Stimulated activated CD4-positive, alpha-beta T cell treated with anti-CD3 and anti-CD28 coated beads, Interleukin-2, amount 100 ng/mL, for 48 hours (primary cell): ENCODE measurements at places on chromosomes 7 and 10.
A peak's percentile ranks its signal among the peaks of the same experiment; 100 is the strongest.

DNA sequence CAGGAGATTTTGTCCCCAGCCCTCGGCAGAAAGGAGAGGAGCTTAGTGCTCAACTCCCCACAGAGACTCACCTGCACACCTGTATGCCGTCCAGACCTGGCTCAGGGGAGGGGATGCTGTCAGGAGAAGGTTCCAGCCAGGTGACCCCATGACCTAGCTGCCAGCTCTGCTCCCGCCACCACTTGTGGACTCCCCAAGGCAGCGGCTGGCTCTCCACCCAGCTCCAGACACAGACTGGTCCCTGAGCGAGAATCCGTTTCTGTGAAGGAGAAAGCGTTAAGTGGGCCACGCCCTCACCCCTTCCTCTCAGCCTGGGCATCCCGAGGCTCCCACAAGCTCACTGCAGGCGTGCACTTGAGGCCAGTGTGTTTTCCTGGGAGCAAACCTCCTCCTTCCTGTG is 76.4 kb downstream of the RGS10 start:
- no peak for DNase-seq

DNA sequence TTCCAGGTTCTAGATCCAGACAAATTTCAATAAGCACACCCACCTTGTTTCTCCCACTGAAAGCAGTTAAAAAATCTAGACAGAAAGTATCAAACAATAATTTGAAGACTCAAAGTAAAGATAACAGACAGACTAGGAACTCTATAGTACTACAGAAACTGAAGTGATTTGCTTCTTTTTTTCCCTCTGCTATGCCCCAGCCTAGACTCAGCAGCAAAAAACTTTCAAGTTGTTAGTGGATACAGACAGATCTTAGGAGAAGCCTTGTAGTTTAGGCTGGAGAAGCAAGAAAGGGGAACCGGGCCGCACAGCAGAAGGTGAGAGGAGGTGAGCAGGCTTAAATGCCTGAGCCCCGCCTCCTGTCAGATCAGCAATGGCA is 65.1 kb downstream of the IGF2BP3 start:
- DNase-seq: no peak

GRCh38 chr7:26292768-26293560 is 1.3 kb downstream of the SNX10 start:
- no peak for DNase-seq

- DNase-seq: no peak
Observed at GRCh38 chr10:64067009-64067606, 545.9 kb downstream of the REEP3 start.

DNA sequence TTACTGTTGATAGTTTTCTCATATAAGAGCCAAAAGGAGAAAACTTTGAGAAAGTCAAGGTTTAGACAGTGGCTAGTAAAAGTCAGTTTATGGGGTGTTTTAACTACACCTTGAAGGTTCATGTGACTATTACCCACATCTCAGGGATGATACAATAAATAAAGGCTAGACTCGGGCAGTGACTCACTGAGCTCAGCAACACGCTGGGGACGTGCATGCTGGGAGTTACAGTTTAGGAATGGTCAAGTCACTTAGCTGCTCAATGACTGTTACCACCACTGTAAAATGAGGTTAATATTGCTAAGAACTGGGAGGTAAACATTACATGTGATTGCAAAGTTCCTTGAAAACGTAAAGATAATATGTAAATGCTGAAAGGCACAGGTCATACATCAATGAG is 1254.4 kb upstream of the PHF14 start:
- no peak for DNase-seq

DNA sequence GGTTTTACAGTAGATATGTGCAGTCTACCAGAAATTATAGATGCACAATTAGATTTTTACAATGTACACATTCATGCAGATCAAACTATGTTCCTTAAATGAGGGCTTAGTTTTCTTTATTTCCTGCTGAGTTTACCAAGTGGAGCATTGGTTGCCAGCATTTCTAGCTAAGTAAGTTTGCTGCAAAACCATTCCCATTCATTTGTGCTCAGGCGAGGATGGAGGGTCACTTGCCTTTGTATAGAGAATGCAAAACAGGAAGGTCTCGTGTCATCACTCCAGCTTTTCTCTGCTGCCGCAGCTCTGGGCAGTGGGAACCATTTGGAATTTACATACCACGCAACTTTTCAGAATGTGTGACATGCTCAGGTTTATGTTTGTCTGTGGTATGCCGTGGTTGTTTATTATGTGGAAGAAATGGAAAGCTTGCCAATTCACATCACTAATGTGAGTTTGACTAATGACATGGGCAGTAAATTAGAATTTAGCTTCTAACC is 198.6 kb downstream of the TRIL start:
- no peak for DNase-seq

GRCh38 chr7:151257990-151258389 is 9.5 kb upstream of the SMARCD3 start:
- DNase-seq: no peak

DNA sequence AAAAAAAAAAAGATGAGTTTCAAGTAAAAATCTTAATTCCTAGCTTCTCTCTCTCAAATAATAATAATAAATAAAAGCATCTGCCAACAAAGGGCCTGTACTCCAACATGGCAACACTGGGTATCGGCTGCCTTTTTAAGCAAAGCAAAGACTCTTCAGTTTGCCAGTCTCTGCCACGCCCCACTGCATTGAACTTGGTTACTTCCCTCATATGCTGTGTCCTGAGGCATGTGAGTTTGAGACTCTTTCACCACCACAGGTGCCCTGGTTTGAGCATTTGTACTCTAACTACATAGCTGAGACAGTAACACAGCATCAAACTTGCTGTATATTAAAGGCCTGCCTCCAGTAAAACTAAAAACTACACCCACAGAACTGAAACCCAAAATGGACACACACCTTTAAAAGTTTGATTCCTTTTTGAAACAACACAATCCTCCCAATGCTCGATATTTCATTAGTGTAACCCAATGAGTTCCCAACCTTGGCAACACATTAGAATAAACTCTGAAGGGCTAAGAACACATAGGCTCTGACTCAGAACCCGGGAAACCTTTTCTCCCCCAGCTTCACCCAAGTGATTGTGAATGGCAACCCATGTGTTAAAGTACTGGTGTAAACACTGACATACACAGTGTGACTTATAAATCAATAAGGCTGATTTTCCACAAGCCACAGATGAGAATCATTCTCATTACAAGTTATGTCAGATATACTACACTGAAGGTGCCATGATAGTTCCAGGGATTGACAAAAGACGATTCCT is 12.0 kb downstream of the JAZF1 start:
- no peak for DNase-seq

DNA sequence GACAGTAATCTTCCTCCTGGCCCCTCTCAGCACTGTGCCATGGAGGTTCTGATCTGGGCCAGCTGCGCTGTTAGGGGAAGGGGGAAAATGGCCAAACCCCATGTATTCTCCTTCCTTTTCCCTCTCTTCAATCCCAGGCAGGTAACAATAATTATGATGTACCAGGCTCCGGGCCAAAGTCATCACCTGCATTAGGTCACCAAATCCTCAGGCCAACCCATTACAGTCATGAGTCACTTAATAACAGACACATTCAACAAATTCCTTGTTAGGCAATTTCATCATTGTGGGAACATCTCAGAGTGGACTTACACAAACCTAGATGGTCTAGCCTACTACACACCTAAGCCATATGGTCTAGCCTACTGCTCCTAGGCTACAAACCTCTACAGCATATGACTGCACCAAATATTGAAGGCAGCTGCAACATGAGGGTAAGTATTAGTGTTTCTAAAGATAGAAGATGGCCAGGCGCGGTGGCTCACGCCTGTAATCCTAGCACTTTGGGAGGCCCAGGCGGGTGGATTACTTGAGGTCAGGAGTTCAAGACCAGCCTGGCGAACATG is 2.2 kb upstream of the HSPB1 start:
- DNase-seq: no peak

- DNase-seq: no peak
Observed at GRCh38 chr10:131478377-131478989, 167.0 kb upstream of the TCERG1L start.

DNA sequence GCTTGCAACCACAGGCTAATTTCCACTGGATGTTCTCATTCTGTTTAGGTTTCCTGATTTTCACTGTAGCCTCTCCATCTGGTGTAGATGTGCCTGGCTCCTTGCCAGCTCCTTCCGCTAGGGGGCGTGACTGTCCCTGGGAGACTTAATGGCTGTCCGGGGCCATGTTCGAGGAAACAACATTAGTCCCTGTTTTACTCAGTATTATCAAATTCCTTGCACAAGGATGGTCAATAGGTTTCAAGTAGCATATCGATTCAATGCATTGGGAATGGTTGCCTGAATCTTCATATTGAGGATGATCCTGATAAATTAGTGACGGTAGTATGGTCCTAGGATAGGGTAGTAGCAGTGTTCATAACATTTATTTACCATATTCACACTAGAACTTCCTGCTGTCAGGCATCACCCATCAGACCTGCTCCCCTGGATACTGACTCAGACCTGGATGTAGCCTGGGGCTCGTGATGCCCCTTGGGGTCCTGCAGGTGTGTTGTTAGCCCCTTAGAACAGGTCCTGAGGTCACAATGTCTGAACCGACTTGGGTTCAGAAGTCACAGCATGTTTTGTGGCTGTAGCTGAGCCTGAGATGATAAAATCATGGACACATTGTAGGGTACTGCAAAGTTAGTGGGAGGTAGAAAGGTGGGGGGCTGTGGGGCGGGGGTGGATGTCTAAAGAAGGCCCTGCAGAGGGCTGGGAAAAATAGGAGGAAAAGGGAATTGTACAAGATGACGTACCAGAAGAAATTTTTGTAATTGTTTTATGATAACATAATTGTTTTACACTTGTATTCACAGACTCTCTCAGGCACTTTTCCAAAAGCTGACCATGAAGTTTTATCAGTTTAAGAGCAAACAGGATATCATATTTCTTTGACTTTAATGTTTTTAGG is 8.9 kb upstream of the EXOC6 start:
- DNase-seq: peak; percentile 66

- no peak for DNase-seq
Observed at GRCh38 chr7:40647719-40648118, 512.9 kb downstream of the SUGCT start.

DNA sequence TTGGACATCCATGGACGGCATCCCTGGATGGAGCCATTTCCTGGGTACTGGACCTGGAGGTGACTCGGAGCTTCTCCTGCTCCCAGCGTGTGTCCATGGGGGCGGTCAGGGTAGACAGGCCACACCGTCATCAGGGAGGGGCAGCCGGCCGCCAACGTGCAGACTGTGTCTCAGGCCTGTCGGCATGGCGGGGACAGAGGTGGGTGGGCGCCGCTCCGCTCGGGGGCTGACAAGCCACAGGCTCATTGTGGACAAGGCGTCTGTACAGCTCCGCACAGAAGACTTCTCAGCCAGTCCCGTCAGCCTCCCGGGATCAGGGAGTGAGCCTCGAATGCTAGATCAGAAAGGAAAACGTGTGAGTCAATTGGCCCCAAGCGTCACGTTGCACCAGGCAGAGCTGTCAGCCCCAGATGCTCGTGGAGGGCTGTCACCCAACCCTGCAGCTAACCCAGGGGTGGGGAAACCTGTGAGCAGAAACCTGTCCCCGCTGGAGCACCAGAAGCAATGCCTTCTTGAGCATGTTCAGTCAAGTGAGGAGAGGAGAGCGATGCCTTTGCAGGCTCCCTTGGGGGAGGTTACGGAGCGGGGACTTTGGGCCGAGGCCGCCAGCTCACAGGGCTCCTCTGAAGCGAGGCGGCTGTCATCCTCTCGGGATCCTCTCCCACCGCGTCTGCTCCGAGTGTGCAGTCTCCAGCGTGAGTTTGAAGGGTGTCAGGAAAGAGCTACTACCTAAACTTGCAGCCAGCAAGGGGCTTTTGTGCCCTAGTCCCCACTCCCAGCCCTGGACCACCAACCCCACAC is 16.0 kb upstream of the DPYSL4 start:
- DNase-seq: no peak

DNA sequence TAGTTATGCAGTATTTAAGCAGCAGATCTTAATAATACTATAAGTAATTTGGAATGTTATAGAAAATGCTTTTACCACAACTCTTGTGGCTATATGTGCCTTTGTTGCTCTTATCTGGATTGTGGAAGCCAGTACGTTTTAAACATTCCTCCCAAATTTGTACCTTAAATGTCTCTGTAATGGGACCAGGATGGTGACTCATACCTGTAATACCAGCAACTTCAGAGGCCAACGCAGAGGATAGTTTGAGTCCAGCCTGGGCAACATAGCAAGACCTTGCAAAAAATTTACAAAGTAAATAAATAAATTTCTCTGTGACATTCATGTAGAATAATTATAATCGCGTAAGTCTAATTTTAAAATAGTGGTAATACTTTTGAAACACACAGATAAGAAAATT is 283.1 kb downstream of the POM121L12 start:
- no peak for DNase-seq

- DNase-seq: no peak
Observed at GRCh38 chr10:61701706-61702105, 39.0 kb downstream of the CABCOCO1 start.

- no peak for DNase-seq
Observed at GRCh38 chr7:21149809-21150208, 278.1 kb upstream of the SP4 start.

GRCh38 chr7:105156731-105157130 is 142.7 kb downstream of the KMT2E start:
- DNase-seq: no peak
